ENCODE measurements at places on chromosomes 4 and X.

DNA sequence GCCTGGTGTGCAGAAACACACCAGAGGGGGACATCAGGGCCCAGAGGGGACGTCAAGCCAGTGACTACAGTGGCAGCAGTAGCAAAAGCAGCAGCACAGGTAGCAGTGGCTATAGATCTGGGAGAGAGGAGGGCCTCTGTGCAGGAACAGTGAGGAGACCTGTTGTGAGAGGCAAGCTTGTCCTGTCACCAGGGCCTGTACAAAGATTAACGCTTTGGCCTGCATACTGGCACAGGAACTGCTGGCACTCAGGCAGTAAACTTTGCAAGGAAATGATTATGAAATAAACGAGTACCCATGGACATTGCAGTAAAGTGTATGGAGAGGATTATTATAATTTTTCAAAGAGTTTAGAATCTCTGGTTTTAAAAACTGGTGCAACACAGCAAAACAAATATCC is 5.5 kb upstream of the PHF8 start:
- DNase-seq = no peak

DNA sequence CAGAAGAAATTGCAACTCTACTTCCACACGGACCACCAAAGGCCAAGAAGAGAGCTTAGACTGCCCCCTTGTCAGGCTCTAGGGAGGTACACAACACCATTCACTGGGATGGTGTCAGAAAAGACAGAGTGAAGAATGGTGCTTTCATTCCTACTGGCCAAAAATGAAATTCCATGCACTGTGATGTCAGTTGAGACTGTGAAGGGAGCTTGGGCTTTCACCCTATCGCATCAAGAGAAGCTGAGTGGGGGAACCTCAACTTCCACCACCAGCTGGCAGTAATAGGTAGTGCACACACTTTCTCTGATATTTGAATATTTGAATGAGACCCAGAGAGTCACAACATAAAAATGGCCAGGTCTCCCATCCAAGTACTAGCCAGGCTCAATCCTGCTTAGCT is 65.9 kb downstream of the ZNF711 start:
- no peak for DNase-seq

DNA sequence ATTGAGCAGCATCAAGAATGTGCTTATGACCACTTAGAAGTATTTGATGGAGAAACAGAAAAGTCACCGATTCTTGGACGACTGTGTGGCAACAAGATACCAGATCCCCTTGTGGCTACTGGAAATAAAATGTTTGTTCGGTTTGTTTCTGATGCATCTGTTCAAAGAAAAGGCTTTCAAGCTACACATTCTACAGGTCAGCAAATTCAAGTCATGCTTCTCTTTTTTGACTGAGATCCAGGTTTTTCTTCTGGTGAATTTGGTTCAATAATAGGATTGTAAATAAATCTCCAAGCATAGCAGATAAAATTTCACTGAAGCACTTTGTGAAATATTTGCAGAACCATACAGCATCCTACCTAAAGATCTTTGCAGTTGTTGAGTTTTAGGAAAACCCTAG is 218.1 kb downstream of the TLL1 start:
- no peak for DNase-seq

- no peak for DNase-seq
These were observed 36.7 kb upstream of the NPNT start for GRCh38 chr4:105858466-105859040.

DNA sequence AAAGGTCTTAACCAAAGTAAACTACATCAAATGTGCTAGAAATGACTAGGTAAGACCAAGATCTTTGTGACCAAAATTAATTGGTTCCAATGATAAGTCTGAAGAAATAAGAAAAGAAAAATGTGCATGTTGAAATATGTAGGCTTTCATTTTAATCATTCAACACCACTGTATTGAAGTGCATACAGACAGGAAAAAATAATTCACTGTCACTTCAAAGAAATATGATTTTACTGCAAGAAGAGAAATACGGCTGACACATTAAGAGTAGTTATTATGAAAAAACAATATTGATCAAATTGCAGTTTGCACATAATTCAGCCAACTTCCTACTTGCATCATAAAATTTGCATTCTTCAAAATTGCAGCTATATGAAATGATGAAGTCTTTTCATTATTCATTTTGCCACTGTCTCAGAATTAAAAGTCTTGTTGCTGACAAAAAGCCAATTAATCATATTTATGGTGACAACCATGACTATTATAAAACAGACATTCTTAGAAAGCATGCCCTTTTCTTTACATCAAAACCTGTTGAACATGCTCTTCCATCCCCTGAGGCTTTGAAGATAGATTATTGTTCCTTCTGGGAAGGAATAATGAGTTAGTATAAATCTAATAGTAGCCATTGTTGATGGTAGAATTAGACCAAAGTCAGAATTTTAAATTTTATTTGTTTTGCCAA is 405.9 kb upstream of the MAD2L1 start:
- DNase-seq = no peak

GRCh38 chrX:42930951-42931350 is 153.0 kb upstream of the PPP1R2C start:
- DNase-seq = no peak

GRCh38 chr4:177293208-177294033 is 16.3 kb upstream of the NEIL3 start:
- no peak for DNase-seq

GRCh38 chr4:185852961-185853360 is 41.0 kb upstream of the SORBS2 start:
- DNase-seq = no peak

GRCh38 chrX:145865082-145865481 is 47.5 kb downstream of the SLITRK2 start:
- no peak for DNase-seq

GRCh38 chr4:168496834-168497233 is at the start of gene PALLD:
TSS of gene PALLD (plus strand) at chr4:168497052.
- DNase-seq = no peak

DNA sequence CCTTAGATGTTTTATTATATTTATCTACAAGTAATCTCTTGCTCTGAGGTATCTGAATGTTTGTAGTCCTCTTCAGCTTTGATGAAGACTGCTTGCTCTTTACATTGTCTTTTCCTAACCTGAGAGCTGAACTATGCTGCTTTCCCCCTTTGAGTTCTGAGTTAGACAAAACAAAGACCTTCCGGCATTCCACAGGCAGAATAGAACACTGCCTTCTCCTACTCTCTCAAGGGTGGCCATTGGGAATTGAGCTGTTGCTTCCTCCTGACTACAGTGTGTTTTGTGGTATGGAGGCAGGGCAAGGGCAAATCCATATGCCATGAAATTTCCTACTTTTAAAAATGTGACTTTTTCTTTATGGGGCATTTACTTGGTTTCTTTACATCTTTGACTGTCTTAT is 841.0 kb downstream of the FAM133A start:
- DNase-seq = no peak

GRCh38 chr4:148780426-148781005 is 338.3 kb upstream of the NR3C2 start:
- no peak for DNase-seq

DNA sequence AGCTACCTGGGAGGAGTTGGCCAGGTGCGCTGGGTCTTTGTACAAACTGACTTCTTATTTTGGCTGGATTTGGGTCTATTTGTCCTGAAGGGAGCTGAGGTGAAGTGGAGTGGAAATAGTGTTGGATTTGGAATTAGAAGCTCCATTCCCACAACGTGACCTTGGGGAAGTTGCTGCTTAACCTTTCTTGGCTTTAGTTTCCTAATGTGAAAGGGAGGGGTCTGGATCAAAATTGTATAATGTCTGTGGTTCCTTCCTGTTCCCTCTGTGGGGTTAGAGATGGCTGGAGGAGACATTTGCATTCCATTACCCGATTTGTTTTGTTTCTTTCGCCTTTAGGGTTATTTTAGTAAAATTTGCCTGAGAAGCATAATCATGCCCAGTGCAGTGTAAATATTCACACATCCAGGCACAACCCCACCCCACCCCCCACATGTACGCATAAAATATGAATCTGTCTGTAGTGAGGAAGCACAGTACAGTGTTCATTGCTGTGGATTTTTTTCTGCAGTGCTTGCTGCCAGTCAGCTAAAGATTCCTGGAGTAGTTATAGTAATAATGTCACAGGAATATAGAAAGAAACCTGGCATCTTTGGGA is 21.5 kb downstream of the JADE1 start:
- no peak for DNase-seq

DNA sequence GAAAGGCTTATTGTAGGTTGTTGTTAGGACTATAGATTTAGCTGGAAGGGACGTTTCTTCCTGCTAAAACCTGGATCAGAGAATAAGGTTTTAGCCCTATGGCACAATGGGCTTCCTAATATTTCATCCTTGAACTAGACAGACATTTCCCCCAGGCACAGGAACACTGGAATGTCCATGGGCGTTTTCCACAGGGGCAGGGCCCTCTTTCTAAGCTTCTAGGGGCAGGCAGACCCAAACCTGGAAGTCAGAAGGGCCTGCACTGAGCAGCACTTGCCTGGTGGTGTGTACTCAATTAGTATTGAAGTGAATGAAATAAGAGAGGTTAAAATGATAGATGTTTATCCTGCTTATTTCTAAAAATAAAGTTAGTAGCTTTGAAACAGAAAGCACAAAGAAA is 41.1 kb downstream of the CASP6 start:
- no peak for DNase-seq

DNA sequence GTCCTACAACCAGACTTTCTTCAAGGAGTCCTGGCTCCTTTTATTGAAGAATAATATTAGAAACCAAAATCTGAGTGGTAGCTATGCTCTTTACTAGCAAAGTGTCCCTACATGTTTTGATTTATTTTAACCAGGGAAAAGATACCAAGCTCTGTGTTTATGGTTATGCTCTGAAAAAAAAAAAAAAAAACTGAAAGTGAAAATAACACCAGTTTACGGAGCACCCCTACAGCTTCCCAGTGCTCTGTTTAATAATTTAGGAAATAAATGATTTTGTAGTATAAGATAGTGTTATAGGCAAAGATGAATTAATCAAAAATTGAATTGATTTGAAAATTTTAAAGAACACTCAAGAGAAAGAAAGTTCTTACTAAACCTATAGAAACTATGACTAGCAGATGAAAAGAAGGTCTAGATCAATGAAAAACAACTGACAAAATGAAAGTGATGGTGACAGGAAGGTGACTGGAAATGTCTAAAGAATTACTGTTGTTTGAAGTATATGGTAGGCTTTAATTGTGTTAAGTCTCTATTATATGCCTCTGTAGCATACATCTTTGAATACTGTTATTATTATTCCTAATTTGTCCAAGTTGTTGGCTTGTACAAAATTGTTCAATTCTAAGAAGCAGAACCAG is 1698.4 kb upstream of the PCDH10 start:
- no peak for DNase-seq

GRCh38 chrX:861921-862320 is 231.3 kb downstream of the SHOX start:
- DNase-seq = no peak

DNA sequence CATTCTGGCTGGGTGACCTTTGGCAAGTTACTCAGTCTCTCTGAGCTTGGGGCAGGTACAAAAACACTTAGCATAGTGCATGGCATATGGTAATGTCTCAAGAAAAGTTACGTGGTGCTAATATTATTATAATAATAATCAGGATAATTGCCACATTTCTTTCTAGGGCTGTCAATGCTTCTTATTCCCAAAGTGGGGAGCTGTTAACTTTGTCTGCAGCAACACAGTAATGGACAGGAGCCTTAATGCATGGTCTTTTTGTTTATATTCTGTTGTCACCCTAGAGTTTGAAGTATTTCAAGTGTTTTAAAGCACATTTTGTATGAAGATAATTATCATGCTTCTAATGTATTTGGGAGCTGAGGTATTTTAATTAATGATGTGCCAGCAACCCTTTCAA is 121.8 kb downstream of the FHIP1A start:
- no peak for DNase-seq

- DNase-seq = no peak
These were observed 102.1 kb downstream of the AKAP4 start for GRCh38 chrX:50098749-50099148.

DNA sequence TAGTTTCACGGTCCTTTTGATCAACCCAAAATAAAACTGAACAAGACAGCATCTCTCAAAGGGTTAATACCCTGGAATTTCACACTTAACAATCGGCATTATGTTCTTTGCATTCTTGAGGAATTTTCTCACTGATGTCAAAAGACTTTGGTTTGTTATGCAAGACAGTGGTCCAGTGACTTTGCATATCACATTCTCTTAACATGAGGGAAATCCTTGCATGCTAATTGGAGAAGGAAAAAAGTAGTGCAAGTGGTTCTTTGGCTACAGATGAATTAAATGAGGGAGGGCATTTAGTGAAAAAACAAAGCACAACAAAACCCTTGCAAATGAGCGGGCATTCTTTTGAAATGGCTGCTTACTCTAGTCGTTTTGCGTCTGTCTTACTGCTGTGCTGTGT is 105.1 kb upstream of the LIMCH1 start:
- DNase-seq = no peak

DNA sequence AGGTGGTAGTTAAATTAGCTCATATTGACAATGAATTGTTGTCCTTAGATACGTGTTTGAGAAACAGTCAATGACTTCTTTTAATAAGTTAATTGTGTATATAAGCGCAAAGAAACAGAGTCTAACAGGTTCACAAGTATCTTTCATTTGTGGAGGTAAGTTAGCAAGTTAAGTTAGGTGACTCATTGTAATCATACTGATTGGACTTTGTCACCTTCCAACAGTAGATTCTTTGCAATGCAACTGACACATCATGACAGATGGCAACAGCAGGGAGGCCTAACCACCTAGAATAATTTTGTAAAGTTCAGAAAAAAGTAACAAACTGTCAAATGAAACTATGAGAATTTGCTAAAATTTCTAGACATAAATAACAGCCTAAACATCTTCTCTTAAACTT is 207.6 kb upstream of the PITX2 start:
- DNase-seq = no peak

DNA sequence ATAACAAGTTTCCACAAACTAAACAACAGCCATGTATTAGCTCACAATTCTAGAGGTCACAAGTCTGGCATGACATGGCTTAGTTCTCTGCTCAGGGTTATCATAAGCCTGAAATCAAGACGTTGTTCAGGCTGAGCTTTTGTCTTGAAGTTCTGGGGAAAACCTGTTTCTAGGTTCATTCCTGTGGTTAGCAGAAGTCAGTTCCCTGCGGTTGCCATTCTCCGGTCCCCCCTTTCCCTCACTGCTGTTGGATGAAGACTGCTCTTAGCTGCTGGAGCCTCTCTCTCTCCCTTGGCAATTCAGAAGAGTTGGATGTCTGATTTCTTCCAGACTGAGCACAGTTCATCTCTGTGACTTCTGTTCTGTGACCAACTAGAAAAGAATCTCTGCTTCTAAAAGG is 962.6 kb downstream of the PCDH7 start:
- no peak for DNase-seq

Data from SK-N-DZ (cell line).